ENCODE measurements at places on chromosomes 5 and 9.

- DNase-seq: no peak
Observed at GRCh38 chr9:120542701-120543490, 37.1 kb downstream of the CDK5RAP2 start.

GRCh38 chr9:129434187-129434586 lies 186.7 kb downstream of the C9orf50 start:
- DNase-seq: no peak

- no peak for DNase-seq
Observed at GRCh38 chr9:91195372-91196012, 166.2 kb downstream of the AUH start.

DNA sequence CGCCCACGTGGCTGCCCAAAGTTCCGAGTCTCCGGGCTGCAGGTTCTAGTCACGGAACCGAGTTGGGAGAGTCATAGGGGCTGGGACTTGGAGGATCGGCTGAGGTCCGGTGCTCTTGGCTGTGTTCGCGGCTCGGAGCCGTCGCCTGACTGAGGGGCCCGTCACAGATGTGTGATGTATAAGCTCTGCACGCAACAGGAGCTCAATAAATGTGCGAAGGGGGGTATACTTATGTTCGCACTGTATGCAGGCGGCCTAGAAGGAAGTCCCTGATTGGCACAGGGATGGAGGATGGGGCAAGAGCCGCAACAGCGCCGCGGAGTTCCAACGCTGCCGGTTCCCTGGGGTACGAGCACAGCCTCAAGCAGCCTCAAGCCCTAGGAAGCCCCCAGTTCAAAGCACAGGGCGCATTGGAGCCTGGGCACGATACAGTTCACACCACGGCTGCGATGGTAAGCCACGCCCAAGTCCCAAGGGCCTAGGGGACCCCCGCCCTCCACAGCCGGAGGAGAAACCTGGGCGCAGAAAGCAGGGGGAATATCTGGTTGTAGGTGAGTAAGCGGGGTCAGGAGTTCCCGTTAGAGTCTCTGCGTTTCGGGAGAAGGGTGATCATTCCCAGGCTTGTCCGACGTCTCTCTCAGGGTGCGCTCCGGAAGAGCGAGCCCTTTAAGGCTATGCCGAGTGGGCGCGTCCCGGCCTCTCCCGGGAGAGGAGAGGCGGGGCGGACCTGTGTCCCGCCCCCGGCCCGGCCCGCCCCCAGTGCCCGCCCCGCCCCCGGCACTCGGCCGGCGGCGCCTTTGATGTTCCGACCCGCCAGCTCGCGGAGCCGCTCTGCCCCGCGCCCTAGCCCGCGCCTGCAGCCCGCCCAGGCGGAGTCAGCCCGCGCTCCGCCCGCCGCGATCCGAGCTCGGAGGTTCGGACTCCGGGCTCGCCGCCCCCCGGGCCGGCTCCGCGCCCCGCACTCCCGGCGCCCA lies at the start of gene TCF7:
Gene TCF7, plus strand, starts transcription at position 780 of the 974 bp plus-strand sequence. CDS start 226 bp downstream, outside the sequence.
- peak; percentile 77 for DNase-seq

- DNase-seq: no peak
Observed at GRCh38 chr5:38420246-38420645, 136.2 kb downstream of the LIFR start.

- no peak for DNase-seq
Observed at GRCh38 chr5:3129252-3129651, 377.8 kb upstream of the IRX2 start.

GRCh38 chr5:83815661-83816060 lies 95.0 kb upstream of the HAPLN1 start:
- no peak for DNase-seq

- no peak for DNase-seq
Observed at GRCh38 chr9:105419816-105420597, 27.8 kb upstream of the FSD1L start.

- no peak for DNase-seq
Observed at GRCh38 chr5:170917113-170917512, 55.3 kb downstream of the RANBP17 start.

- no peak for DNase-seq
Observed at GRCh38 chr5:181186022-181186421, 19.0 kb downstream of the TRIM7 start.

DNA sequence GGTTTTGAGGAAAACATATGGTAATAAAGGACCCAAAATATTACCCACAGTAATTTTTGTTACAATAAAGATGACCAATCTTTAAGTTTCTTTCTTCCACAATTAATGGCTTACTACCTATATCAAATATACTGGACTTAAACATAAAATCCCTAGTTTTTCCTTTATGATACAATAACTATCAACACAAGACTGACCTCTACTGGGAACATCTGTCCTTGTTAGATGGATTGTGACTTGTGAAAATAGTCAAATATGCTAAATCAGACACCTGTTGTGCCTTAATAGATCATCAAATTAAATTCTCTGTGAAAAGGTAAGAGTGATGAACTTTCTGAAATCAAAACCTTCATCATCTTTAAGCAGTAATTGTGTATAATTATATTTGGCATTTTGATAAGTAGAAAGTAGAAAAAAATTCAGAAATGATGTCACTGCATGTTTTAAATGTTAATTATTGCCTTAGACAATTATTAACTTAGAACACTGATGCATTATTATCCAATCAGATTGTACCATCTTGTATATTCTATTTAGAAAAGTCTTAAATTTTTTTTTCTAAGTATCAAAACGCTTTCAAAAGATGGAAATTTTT lies 113.6 kb downstream of the DEPDC1B start:
- DNase-seq: no peak

GRCh38 chr9:19481121-19481870 lies 72.5 kb downstream of the ACER2 start:
- no peak for DNase-seq

- no peak for DNase-seq
Observed at GRCh38 chr5:32150366-32150765, 23.8 kb downstream of the GOLPH3 start.

- DNase-seq: no peak
Observed at GRCh38 chr9:133050142-133050541, 11.6 kb upstream of the CEL start.

GRCh38 chr5:113808956-113809355 lies 295.5 kb downstream of the YTHDC2 start:
- no peak for DNase-seq
